ENCODE measurements at places on chromosomes 4 and X.

DNA sequence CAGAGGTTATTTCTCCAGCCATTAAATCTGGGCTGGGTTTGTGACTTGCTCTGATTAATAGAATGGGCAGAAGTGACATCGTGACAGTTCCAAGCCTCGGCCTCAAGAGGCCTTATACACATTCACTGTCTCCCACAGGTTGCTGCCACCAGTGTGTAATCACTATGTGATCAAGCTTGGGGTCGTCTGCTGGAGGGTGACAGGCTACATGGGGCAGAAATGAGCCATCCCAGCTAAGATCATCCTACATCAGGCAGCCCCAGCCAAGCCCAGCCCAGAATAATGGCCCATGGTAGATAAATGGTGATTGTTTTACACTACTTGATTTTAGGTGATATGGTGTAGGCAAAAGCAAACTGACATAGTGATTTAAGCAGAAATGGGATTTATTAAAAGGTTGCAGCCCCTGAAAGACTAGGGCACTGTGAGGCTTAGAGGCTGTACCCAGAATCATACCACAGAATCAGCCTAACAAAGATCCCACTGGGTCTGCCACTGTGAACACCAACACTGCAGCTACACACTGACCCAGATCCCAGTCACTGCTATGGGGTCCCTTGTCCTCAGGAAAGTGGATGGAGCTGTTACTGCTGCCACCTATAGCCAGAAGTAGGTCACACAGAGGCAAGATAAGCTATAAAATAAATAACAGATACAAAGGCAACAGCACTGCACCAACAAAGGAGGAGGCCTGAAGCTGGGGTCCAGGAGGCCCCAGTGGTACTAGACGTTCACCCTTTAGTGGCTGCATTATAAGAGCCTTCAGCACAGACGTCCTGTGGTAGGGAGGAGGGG is 159.6 kb upstream of the RBPJ start:
- no peak for DNase-seq

GRCh38 chrX:112852851-112853250 is 12.2 kb upstream of the AMOT start:
- DNase-seq, result no peak

DNA sequence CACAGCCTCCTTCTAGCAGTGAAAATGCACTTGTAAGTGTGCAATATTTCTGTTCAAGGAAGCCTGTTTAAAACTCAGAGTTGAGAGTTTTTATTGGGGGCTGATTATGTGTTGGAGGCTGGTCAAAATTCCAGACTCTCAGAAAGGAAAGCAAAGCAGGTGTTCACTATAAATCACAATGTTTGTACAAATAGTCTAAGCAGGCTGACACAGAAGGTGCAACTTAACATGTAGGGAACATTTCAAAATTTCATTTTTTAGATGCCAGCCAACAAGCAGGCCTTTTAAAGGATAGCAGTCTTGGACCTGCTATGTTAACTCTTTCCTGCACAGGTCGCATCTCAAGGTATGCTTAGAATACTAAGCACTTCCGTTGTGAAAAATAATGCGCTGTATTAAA is 112.3 kb upstream of the IL13RA1 start:
- DNase-seq, result no peak

DNA sequence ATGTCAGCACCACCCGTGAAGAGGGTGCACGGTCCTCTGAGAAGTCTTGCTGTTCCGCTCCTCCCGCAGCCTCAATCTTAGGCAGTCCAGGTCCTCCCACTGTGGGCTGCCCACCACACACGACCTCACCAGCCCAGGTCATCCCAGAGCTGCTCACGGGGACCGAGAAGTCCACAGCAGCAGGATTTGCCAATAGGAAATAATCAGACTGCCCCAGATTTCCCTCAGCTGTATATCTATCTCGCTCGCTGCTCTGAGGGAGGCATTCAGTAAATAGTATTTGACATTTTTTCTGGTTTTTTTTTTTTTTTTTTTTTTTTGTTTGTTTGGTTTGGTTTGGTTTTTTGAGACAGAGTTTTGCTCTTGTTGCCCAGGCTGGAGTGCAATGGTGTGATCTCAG is 83.8 kb downstream of the STOX2 start:
- DNase-seq, result no peak

DNA sequence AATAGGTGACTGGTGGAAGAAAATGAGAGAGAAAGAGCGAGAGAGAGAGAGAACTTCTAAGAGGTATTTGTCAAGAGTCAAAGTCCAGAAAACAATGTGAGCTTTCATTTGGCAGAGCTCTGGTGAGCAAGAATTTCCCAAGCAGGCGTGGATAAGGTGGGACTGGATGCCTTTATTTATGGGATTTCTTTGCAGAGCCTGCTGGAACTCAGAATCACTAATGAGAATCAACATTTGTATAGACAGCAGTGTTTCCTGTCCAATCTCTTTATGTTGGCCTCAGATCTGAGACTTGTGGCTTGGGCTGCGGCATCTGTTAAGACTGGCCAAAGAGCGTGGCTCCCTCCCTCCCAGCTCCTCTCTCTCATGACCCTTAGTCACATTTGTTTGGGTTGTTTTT is 67.9 kb upstream of the TBL1X start:
- DNase-seq, result no peak

DNA sequence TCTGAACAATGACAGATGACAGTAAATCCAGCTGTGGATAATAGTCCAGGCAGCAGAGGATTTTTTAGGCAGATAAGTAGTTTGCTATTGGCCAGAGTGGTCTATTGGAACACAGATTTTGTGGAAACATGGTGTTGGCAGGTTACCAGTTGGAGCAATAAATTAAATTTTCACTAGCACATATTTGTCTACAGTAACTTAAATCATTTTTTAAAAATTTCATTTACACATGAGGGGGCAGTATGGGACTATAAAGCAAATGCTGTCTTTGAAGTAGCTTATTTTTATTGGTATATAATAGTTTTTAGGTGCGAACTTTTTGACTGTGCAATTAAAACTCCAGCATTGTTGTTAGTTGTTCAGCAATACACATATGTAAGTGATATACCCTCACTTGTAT is 289.8 kb downstream of the ARHGAP10 start:
- no peak for DNase-seq

DNA sequence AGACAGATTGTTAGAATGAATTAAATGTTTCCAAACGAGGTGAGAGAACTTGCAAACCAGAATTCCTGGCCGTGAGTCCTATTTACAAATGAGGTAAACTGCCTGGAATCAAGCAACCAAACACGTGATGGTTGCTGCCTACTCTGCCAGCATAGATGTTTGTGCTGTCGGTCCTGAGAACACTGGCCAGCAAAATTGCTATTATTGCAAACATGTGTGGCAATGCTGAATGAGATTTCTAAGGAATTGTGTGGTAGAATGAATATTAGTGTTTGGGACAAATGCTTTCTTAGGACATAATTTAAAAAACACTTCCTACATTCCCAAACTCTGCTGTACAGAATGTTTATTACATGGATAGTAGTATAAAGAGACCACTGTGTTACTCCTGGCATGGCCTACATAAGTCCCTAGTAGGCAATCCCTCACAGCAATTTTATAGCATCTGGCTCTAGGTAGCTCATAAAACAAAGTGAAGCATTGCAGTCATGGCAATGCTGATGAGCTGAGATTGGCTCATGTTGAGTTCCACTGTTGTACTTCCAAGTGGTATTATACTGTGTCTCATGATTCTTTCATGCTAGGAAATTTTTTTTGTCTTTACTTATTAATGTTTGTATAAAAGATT is 605.2 kb upstream of the EPHA5 start:
- no peak for DNase-seq

DNA sequence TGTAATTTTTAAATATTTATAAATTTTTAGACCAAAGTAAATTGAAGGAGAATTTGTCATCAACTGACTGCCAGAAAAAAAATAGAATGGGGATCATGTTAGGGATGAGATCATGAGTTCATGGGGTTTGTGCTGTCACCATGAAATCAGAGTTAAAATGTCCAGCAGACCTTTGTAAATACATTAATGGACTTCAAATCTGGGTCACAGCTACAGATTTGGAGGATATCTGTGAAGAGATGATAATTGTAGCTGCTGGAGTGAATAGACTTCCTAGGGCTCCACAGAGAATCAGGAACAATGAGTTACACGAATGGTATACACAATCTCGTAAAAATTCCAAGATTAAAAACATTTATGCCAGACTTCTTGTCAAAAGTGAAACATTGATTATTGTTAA is 6.6 kb downstream of the FSTL5 start:
- DNase-seq, result no peak

DNA sequence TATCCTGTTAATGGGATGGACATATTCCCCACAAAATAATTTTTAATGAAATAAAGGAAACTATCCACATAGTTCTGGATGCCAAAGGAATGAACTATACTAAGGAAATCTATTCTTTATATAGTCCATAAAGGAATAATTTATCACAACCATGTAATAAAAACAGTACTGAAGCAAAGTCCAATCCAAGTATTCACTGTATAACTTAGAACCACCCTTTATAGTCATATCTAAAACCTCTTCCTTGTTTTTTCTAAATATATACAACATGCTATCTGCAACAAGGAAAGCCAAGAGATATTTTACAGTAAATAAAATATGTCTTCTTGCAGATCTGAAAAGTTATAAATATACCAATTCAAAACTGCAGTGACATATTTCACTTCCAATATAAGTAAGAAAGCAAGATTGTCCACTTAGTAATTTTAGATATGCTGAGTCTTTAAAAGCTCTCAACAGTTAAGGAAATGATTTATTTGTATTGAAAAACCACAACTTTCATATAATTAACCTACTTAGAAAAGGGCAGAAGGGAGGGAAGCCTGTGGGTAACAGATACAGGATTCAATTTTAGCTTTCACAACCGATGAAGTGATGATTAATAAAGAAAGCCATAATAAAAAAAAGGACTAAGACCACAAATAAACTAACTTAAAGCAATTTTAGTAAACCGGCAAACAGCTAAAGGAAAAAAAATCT is 8.0 kb downstream of the NR3C2 start:
- no peak for DNase-seq

DNA sequence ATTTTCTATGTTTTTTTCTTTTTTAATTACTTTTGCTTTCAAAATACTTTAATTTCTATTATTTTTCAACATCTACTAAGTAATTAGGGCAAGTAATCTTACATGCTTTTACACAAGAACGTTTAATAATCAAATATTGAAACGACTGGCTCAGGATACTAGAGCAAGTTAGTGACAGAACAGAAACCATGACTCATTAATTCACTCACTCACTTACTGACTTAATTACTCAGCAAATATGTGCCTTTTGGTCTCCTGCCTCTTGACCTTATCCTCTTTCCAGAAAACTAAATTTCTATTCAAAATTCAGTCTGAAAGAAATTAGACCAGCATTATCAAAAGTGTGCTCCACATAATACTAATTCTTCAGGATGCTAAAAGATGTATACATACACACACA is 314.9 kb upstream of the TEX13C start:
- no peak for DNase-seq

- DNase-seq, result no peak
Observed at GRCh38 chrX:66164931-66165330, 884 bp downstream of the HEPH start.

- no peak for DNase-seq
Observed at GRCh38 chrX:34655501-34656455, 1.3 kb downstream of the TMEM47 start.

DNA sequence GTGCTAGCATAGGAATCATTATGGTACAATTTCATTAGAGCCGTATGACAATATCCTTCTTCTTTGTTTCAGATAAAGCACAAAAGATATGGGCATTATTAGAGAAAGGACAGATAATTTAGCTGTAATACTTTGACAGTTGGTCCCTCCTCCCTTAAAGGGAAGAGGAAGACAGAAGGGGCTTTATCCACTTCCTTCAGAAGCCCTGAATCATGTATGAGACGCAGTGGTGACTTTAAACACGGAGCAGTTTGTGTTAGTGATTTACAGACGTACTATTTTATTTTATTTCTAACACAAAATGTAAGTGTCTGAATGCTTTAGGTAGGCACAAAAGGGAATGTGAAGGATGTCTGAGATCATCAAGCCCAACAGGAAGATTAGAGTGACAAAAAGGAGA is 467.7 kb downstream of the IL15 start:
- DNase-seq, result no peak

- DNase-seq, result peak; percentile 31
Observed at GRCh38 chrX:53089224-53089842, 4.6 kb upstream of the KANTR start.

- DNase-seq, result no peak
Observed at GRCh38 chrX:24392709-24393108, 32.3 kb downstream of the SUPT20HL1 start.

- no peak for DNase-seq
Observed at GRCh38 chr4:113442826-113443225, 318.7 kb downstream of the CAMK2D start.

DNA sequence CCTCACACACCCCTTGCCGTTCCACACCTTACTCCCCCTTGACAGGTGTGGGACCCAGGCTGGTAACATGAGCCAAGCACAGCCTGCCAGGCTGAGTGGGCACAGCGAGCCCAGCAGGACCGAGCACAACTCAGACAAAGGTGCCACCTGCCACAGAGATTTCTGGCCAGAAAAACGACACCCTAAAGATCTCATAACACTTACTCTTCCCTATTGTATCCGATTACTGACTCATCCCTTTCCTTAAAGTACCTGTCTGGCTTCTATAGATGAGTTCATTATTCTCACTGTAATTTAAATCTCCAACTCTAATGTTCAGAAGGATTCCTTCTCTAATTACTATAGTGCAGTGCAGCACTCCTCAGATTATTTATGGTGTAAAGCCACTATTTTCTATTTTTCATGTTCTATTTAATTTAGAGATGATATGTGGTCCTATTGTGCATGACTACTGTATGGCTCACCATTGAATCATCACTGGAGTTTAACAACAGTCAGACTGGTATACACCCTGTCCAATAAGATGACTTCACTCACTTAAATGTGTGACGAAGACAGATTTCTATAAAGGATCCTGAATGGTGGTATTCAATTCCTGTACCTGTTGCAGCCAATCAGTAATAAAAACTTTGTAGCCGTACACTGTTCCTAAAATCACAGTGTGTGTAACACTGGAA is 7.6 kb upstream of the SYTL5 start:
- DNase-seq, result no peak

GRCh38 chr4:113012786-113013185 is 36.7 kb upstream of the ANK2 start:
- no peak for DNase-seq

GRCh38 chr4:168109527-168109926 is 17.2 kb downstream of the ANXA10 start:
- no peak for DNase-seq

DNA sequence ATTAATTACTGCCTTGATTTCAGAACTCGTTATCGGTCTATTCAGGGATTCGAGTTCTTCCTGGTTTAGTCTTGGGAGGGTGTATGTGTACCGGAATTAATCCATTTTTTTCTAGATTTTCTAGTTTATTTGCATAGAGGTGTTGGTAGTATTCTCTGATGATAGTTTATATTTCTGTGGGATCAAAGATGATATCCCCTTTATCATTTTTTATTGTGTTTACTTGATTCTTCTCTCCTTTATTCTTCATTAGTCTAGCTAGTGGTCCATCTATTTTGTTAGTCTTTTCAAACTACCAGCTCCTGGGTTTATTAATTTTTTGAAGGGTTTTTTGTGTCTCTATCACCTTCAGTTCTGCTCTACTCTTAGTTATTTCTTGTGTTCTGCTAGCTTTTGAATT is 32.1 kb downstream of the CDX4 start:
- no peak for DNase-seq

GRCh38 chrX:117969782-117970181 is 146.8 kb downstream of the KLHL13 start:
- DNase-seq, result no peak

All from memory B cell (primary cell).